ENCODE measurements at places on chromosomes 7 and 10. TPM values are rescaled to one million over a fixed set of nuclear protein-coding genes. Genes with fewer than 3 reads are reported as not detected.

The SFRP5 gene
- total RNA-seq = 0.22 TPM

GRCh38 chr7:213324-213993 lies 21.1 kb downstream of the FAM20C start:
- no peaks in the 10 kb centered on the region for H3K27me3 ChIP-seq
- no peaks in the 10 kb centered on the region for H3K4me1 ChIP-seq
- DNase-seq = no peak
- no peaks in the 10 kb centered on the region for H3K36me3 ChIP-seq
- no peak overlapping the region for H3K27ac ChIP-seq

- H3K27me3 ChIP-seq = no peaks in the 10 kb centered on the region
- H3K27ac ChIP-seq = no peak overlapping the region
- no peaks in the 10 kb centered on the region for H3K4me1 ChIP-seq
- no peak overlapping the region for H3K4me3 ChIP-seq
- no peak for DNase-seq
Observed at GRCh38 chr7:39367451-39367850, 198.8 kb upstream of the YAE1 start.

- peaks cover 6% of the 10 kb centered on the region for H3K4me1 ChIP-seq
- DNase-seq = peak; percentile 50
- peaks cover 3% of the 10 kb centered on the region for H3K27me3 ChIP-seq
- peak overlapping the region; percentile 46 for H3K27ac ChIP-seq
- peaks cover 2% of the 10 kb centered on the region for H3K36me3 ChIP-seq
- peak overlapping the region; percentile 92 for H3K4me3 ChIP-seq
Observed at GRCh38 chr7:23680414-23681405, 711 bp downstream of the FAM221A start.

DNA sequence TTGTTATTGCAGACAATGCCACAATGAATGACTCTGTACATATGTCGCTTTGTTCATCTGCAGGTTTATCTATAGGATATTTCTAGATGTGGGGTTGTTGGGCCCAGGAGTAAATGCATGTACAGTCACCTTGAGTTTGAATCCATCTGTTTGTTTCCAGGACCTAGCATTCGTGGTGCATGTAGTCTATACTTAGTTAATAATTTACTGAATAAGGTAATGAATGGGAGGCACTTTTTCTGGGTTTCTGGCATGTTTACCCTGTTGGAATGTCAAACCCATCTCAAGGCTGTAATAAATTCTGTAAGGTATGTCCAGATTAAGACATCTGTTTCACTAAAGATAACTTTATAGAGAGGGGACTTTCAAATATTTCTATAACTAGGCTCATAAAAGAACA lies 23.5 kb downstream of the HECTD2 start:
- no peaks in the 10 kb centered on the region for H3K27me3 ChIP-seq
- no peaks in the 10 kb centered on the region for H3K36me3 ChIP-seq
- no peak overlapping the region for H3K27ac ChIP-seq
- no peak for DNase-seq
- H3K4me3 ChIP-seq = no peak overlapping the region

DNA sequence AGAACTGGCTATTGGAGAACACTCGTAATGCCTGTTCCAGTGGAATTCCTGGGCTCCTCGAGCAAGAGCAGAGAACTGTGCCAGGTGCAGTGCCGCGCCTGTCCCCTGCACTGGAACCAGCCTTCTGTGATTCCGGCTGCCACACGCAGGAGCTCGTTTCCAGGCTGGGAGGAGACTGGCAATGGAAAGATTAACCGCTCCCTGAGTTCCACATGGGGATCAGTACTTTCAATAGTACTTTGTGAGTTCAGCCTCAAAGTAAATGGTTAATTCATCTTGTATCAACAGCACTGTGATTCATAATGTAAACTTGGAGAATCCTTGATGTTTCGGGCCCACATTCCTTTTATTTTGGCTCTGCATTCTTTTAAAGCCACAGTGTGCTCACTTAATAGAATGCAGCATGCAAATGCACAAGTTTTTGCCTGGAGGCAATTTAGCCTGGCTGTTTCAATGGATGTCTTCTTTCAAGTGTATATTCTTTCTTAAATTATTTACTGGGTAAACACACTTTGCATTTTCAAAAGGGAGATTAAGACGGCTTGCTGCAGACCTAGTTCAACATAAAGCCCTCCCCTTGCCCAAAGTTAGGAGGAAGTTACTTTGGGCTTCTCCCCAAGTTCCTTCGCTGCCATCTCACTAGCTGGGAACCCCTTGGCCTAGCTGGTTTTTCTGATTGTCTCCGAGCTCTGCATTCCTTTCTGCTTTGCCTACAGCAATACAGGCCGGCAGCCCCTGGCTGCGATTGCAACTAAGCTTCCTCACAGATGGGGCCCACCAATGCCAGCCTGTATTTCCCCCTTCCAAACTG lies 138.1 kb upstream of the TCF7L2 start:
- H3K4me1 ChIP-seq = peaks cover 19% of the 10 kb centered on the region
- no peak overlapping the region for H3K27ac ChIP-seq
- DNase-seq = no peak
- H3K27me3 ChIP-seq = no peaks in the 10 kb centered on the region
- H3K36me3 ChIP-seq = peaks cover 11% of the 10 kb centered on the region

- H3K4me1 ChIP-seq = no peaks in the 10 kb centered on the region
- no peak overlapping the region for H3K4me3 ChIP-seq
- DNase-seq = no peak
- H3K27ac ChIP-seq = no peak overlapping the region
Observed at GRCh38 chr7:105985672-105986215, 22.7 kb downstream of the CDHR3 start.

Data from activated naive CD8-positive, alpha-beta T cell treated with anti-CD3 and anti-CD28 coated beads, Interleukin-2, amount 10 ng/mL, durations not matched to agents 7 days and 5 days (primary cell).